Motor neuron (in vitro differentiated cells): ENCODE measurements at places on chromosomes 16 and 17. TPM values are rescaled to one million over a fixed set of nuclear protein-coding genes. Genes with fewer than 3 reads are reported as not detected.
A peak's percentile ranks its signal among the peaks of the same experiment; 100 is the strongest.

DNA sequence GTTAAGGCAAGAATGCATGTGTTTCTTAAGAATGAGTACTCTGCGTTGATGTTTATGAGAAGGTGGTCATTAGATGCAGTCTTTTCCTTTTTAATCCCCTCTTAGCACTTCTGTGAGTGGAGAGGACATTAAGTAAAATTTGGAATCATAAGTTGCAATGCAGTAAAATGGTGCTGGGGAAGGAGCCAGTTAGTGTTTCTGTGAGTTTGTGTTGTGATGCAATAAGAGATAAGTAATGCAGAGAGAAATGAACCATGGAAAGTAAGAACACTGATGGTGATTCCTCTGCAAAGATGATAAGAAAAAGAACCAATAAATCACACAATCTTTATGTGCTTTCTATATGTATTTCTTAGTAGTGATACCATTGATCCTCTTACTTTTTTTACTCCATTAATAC is 20.0 kb downstream of the ABHD15 start:
- ATAC-seq: no peak

- ATAC-seq: peak; percentile 17
Measured at GRCh38 chr16:85717393-85718152, 28.8 kb upstream of the GINS2 start.

DNA sequence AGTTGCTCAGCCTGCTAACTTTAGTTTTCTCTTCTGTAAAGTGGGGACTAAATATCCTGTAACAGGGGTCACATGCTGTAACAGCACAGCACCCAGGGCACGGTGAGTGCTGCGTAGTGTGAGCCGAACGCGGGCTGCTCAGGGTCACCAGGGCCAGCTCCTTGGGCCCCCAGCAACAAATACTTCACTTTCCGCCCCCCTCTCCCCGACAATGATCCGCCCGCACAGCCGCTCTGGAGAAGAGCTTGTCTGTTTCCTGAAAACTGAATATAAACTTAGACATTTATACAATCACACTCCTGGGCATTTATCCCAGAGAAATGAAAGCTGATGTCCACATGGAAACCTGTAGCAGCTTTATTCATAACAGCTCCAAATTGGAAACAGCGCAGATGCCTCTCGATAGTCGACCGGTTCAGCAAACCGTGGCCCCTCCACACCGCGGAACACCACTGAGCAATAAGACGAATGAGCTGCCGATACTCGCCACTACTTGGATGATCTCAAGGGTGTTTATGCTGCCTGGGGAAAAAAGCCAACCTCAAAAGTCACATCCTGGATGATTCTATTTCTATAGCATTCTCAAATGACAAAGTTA is 267.2 kb downstream of the PARN start:
- no peak for ATAC-seq

DNA sequence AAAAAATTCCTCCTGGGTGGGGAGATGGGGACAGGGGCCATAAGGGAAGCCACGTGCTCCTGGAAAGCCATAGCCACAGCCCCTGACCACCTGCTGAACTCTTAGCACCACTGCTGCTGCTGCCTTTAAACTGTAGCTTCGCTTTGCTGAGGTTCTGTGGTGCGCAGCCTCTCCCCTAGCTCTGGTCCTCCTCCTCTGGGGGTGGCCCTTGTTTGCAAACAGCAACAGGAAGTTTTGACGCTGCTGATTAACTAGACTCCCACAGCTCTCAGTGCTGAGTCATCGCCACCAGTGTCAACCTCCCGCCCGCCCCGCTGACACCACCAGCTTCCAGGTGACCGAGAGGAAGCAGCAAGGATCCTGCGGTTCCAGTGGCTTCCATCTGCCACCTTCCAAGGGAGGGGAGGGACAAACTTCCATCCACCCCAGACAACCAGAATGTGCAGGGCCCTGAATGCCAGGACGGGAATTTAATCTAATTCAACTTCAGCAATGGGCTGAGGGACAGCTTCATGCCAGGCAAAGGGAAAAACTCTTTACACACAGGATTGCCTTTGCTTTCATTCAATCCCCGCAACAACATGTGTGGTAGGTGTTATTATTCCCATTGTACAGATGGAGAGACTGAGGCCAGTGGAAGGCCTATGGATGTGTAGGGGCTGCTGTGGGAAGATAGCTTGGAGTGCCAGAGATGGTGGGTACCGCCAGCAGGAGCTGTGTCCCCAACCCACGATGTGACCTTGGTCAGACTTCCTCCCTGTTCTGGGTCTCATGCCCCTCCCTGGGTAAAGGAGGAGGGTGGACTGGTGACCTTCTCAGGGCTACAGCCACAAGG is 8.1 kb upstream of the KIFC3 start:
- ATAC-seq: peak; percentile 96

DNA sequence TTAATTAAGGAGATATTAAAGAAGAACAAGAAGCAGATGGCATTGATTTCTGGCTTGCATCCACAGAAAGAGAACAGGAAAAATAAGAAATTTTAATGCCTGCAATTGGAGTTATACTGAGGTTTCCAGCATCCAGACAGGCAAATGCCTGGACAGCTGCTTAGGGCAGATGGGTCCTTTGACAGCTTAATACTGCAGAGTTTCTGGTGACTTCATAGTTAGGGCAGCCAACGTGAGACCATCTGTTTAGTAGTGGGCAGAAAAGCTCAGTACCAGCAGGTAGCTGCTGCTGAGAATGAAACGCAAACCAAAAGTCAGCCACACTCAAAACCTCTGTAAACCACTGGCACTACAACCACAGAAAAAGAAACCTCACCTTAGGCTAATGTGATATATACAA is 109.8 kb downstream of the CDK5R1 start:
- no peak for ATAC-seq

The ZNF174 gene
- 11.7 and 14.3 TPM in 2 replicates for total RNA-seq

The CAVIN1 gene
- 0.05 and 0.21 TPM in 2 replicates for total RNA-seq

The AOC2 gene
- total RNA-seq: 1.3 and 1.6 TPM in 2 replicates

The P3H4 gene
- total RNA-seq: 21.7 and 22.9 TPM in 2 replicates

The ATXN2L gene
- 50.4 and 67.0 TPM in 2 replicates for total RNA-seq
